ENCODE measurements at places on chromosomes 2 and 18.

DNA sequence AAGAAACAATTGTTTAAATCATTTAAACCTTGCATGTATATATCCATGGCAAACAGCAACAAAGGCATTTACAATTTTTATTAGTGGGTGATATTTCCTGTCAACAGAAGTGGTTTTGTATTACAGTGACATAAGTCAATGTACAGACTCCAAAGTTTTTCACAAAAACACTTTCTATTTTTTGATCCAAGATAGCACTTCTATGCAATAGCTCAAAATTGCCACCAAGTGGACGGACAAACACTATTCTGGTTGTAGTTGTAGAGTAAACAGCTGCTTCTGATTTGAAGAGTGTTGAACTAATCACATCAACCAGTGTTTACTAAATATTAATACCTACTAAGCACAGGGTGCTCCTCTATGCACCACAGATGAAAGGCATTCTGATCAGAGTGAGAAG is 421.4 kb downstream of the NCKAP5 start:
- no peak for DNase-seq

DNA sequence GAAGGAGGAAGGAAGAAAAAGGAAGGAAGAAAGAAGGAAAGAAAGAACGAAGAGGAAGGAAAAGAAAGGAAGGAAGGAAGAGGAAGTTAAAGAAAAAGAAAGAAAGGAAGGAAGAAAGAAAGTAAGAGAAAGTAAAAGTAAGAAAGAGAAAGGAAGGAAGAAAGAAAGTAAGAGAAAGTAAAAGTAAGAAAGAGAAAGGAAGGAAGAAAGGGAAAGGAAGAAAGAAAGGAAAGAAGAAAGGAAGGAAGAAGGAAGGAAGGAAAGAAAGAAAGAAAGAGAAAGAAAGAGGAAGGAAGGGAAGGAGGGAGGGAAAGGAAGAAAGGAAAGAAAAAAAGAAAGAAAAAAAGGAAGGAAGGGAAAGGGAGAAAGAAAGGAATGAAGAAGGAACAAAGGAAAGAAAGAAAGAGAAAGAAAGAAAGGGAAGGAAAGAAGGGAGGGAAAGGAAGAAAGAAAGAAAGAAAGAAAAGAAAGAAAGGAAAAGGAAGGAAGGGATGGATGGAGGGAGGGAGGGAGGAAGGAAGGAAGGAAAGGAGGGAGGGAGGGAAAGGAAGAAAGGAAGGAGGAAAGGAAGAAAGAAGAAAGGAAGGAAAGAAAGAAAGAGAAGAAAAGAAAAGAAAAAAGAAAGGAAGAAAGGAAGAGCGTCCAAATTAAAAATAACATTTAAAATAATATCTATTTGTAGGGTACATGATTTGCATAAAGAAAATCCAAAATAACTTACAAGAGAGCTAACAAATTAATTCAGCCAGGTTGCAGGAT is 827.9 kb downstream of the TSN start:
- DNase-seq = no peak

GRCh38 chr2:141062031-141062430 is 1068.8 kb downstream of the LRP1B start:
- DNase-seq = no peak

DNA sequence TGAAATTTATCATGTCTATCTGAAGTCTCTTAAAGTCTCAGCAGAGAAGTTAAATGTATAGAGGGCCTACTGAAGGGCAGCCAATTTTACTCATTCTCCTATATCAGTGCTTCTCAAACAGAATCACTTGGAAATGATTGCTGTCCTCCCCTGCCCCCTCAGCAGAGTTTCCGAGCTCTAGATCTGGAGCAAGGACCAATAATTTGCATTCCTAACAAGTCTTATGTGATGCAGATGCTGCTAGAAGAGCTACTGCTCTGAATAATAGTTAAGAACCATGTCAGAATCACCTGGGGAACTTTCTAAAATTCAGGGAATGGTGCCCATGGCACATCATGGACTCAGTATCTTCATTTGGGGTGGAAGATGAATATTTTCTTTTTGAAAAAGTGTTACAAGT is 105.6 kb upstream of the EPHA4 start:
- DNase-seq = no peak

GRCh38 chr2:130766037-130766436 is 10.7 kb downstream of the AMER3 start:
- DNase-seq = no peak

DNA sequence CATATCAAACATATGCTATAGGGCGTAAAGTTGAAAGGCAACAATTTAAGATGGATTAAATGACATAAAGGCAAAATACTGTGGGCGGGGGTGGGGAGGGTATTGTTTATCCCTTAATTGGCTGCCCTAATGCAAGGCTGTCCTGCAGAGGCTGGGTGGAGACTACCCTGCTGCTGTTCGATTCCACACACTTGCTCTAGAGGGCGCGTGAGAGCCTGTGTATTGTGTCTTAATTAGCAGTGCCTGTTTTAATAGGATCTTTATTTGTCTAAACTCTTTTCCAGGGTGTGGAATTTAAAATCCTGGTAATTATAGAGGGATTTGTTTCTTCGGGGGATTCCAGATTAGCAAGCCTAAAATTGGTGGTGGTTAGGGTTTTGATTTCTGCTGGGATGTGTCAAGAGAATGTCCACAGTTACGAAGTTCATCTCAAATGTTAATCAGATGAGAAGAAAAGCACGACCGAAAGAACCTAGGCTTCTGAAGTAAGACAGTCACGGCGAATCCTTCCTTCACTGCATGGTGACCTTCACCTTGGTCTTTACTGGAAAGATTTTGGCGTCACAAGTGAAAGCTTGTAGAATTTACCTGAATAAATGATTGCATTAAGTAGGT is 103.5 kb upstream of the MAP3K20 start:
- DNase-seq = no peak

- no peak for DNase-seq
These were observed 53.3 kb downstream of the DTNB start for GRCh38 chr2:25620077-25620476.

- DNase-seq = no peak
These were observed 5.8 kb downstream of the CUL3 start for GRCh38 chr2:224579411-224579810.

DNA sequence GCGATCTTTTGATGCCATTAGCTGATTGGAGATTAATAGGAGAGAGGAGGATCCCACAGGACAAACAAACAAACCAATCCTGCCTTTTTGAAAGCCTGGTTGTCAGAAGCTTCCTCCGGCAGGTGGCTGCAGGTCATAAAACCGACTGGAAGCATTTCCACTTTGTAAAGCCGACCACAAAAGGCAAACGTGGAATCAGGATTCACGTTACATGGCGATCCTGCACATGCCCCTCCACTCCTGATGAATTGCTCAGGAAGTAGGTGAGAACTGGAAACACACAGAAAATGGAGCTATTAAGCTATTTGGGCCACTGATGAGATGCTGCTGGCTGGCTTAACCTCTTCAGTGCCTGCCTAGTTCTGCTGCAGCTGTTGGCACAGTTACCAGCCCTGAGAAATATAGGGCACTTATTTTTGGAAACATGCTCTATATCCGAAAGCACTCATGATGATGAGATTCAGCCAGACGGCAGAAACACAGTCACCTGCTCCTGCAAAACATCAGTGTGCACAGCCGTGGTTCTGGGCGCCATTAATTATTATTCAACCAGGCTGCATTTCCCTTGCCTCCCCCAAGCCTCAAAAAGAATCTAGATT is 110.3 kb upstream of the ST6GAL2 start:
- DNase-seq = no peak

- DNase-seq = peak; percentile 30
These were observed 6.1 kb upstream of the SLC35F5 start for GRCh38 chr2:113762377-113763118.

DNA sequence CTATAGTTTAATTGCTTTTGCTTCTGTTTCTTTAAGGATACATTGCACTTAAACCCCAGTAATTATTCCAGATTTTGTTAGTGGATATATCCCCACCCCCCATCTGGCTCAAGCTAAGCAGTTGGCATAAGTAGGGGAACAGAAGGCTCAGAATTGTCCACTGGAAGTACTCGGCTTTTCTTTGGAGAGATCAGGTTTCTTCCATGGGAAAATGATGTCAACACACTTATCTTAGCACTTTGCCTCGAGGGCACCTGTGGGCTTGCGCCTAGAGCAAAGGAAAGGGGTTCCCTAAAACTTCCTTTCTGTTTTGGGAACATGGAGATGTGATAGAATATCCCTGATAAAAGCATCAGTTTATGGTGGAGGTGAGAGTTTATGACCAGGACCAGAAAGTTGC is 130.6 kb downstream of the FMNL2 start:
- DNase-seq = no peak

GRCh38 chr2:29309090-29310029 is 194.1 kb downstream of the CLIP4 start:
- DNase-seq = peak; percentile 30

DNA sequence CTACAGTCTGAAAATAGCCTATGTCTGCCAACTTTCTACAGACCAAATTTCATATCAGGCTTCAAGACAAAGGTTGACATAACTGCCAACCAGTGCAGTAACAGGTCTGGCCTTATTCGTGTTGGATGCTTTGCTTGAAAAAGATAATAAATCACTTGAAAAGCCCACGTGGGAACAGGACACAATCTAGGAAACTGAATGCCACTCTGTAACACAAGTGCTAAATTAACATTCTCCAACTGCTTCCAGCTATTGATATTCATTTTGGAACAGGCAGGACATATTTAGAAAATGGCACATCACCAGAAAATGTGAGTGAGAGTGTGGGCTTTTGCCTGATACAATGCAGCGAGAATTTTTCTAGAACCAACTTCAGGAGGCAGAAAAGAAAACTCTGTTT is 165.9 kb upstream of the CCDC150 start:
- DNase-seq = no peak

DNA sequence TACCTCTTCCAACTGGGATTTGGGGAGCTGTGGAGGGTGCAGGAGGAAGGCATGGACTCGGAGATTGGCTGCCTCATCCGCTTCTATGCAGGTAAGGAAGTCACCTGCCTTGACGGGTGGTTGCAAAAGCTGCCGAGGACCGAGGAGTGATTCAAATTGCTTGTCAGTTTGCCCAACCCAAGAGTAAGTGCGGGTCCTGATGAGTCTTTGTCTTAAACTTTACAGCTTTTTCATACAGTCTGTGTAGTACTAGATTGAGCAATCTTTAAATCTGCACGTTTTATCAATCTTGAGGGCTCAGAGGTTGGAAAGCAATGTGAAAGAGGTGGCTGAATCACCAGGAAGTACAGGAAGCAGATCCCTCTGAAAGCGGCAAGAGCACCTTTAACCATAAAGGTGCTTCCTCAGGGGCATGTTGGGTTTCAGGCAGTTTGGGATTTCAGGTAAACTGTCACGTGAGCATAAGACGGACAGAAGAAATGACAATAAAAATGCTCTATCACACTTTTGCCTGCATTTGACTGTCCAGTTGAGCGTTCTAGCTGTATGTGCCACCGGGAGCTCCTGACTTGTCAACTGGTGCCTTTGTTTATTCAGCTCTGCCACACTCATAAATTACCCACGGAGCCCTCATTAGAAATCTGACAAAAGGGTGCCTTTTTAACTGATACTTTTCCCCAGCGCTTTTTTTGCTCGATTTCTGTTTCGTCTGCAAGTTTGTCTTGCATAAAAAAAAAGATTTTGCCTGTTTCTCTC is 2.0 kb downstream of the PHLPP1 start:
- DNase-seq = peak; percentile 33

DNA sequence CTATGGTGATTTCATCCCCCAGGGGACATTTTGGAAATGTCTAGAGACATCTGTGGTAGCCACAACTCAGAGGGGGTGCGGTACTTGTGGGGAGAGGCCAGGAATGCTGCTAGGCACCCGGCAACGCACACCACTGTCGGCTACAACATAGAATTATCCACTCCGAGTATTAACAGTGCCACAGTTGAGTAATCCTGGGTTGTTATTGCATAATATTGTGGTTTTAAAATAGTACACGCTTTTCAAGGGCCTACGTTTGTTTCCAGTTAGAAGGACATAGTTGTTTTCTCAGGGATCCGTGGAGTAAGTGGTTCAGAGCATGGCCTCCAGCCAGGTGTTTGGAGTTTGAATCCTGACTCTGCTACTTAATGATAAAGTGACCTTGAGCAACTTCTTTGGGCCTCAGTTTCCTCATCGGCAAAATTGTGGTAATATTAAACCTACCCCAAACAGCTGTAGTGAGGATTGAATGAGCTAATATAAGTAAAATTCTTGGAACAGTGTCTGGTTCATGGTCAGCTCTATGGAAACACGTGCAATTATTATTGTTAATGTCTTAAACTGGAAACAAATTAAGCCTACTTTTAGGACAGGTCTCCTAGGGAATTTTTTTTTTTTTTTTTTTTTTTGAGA is 24.5 kb downstream of the CYP27A1 start:
- DNase-seq = peak; percentile 99

DNA sequence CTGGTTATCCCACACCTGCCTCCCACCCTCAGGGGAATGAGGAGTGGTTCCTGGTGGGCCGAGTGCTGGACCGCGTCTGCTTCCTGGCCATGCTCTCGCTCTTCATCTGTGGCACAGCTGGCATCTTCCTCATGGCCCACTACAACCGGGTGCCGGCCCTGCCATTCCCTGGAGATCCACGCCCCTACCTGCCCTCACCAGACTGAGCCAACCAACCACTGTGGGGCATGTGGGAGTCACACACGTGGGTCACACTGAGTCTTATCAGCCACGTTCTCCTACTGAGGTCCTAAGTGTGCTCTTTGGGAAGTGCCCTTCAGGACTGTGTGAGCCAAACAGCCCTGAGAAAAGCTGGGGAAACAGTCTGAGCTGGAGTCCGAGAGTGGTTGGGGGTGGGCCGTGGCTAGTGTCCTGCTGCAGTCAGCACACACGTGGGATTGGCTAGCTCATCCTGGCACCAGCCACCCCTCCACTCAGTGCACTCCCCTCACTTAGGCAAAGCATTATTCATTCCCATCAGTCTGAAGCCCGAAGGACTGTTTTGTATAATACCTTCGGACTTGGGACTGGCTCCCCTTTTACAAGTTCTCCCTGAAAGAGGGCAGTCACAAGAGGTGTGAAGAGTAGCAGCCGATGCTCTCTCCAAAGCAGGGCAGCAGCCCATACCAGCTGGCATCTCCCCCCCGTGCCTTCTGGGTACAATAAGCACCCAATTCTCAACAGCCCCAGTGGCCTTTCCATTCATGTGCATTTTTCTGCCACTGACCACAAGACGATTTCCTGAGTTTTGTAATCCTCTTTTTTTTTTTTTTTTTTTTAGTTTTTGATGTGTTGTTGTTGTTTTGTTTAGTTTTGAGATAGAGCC is 4.6 kb downstream of the TIGD1 start:
- no peak for DNase-seq

GRCh38 chr2:204863336-204863735 is 318.1 kb downstream of the PARD3B start:
- DNase-seq = no peak

Data from fibroblast of skin of left biceps (primary cell).